ENCODE measurements at places on chromosomes 1 and 21.

DNA sequence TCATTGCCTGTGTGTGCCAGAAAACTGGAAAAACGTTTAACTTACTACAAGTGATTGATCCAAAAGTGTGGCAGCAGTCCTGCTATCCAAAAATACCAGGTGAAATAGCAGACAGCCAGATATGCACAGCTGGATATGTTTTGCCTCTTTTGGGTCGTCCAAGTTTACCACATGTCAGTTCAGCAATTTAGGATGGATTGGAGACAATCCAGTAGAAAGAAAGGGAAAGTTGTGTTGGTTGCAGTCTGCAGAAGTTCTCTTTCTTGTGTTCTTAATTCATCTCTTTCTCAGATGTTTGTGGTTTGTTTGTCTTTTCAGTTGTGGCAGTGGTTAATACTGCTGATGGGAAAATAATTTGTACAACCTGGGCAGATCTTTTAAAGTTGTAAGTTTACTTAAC lies 645.0 kb downstream of the PTPRC start:
- DNase-seq: no peak

- DNase-seq: no peak
Measured at GRCh38 chr1:16109571-16109970, 36.1 kb upstream of the FAM131C start.

DNA sequence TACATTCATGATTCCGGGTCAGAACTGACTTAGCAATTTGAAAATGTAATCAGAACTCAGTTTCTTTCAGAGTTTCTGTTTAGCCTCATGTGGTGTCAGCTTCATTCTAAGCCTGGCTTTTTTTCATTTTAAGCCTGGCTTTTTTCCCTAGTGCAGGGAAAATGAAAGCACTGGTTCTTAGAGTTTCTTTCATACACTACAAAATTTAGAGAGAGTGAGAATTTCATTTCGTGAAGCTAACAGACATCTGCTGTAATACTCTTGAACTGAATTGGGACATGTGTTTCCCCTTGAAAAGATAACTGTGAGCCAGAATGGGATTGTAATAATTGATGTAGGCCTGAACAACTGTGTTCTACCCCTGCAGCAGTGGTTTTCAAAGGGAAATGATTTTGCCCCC lies 95.3 kb upstream of the KIAA0040 start:
- no peak for DNase-seq

- no peak for DNase-seq
Measured at GRCh38 chr1:2533365-2533764, 3.3 kb upstream of the HES5 start.

GRCh38 chr1:184695023-184695422 lies 59.6 kb downstream of the EDEM3 start:
- DNase-seq: no peak

GRCh38 chr1:168328731-168329364 lies 48.2 kb downstream of the TBX19 start:
- DNase-seq: no peak

DNA sequence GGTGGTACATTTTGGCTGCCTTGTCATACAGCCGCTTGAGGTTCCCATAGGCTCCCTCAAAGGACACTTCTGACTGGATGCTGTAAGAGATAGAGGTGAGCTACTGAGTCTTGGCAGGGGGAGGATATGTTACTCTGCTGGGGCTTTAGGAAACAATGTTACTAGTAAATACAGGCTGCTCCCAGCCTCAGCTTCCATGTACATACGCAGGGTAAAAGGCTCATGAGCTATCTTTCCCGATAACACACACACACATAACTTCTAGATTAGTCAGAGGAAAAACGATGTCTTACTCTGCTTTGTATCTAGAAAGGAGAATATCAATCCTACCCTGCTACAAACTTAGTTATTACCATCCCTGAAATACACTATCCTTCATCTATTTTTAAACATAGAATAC lies 14.3 kb downstream of the SMG5 start:
- no peak for DNase-seq

DNA sequence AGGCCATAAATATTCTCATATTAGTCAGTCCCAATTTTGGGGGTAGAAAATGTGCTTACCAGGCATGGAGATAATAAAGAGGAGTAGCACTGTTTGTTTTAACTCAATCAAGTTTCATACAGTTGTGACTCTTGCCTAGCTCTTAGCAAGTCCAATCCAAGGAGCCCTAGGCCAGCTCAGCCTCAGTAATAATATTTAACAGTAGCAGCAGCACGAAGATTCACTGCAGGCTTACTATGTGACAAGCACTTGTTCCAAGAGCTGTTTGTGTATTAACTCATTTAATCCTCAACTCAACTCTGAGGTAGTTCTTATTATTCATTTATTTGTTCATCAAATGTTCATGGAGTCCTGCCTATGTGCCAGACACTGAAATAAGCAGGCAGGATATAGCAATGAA lies 12.3 kb downstream of the CD58 start:
- DNase-seq: no peak

DNA sequence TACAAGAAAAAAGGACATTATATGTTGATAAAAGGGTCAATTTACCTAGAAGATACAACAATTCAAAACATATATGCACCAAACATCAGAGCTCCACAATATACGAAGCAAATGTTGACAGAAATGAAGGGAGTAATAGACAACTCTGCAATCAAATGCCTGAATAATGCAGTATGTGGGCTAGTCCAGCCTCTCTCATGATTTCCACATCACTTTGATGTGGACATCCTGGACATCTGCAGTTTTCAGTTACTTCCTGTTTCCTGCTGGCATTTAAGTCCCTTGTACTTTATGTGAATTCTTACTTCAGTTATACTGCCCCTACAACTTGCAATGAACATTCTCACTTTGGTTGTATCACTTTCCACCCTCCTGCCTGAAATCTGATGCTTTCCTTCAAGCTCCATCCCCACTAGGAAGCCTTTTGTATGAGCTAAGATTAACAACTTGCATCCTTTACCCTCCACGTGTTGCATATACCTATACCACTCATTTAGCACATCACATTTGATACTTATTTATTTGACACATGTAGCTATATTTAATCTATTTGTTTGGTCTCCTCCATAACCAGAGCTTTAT lies 36.7 kb downstream of the DISC1 start:
- peak; percentile 12 for DNase-seq

DNA sequence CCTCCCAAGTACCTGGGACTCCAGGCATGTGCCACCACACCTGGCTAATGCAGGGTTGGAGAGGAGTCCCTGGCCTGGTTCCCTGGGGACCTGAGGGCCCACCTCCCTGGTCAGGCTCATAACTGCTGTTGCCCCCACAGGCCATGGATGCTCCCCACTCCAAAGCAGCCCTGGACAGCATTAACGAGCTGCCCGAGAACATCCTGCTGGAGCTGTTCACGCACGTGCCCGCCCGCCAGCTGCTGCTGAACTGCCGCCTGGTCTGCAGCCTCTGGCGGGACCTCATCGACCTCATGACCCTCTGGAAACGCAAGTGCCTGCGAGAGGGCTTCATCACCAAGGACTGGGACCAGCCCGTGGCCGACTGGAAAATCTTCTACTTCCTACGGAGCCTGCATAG lies 4.5 kb downstream of the FBXO6 start:
- DNase-seq: no peak

GRCh38 chr1:106755682-106756406 lies 300.6 kb upstream of the PRMT6 start:
- DNase-seq: no peak

DNA sequence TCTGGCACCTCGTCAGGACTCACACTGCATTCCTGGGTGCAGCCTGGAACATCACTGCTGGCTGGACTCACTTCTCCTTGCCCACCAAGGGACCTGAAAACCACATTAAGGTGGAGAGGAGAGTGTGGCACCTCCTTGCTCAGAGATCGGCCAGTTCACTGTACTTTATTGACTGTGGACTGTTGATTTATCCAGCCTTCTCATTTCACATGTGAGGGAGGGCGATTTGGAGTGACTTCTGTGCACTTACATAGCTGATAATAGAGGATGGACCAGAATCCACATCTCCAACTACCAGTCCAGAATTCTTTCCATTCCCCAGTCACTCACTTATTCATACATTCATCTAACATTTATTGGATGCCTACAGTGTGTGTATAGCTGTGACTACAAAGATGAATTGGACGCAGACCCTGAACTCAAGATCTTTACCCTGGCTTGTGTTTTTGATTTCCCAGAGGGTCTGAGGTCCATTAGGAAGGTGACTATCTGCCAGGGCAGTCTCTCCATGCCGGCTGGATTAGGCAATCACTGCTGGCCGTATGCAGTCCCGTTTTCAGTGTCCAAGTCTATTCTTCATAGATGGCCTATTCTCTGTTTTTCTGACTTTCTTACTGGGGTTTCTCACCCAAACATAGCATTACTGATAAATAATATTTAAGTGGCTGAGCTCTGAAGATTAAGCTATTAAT lies 233.5 kb upstream of the SGIP1 start:
- DNase-seq: no peak

DNA sequence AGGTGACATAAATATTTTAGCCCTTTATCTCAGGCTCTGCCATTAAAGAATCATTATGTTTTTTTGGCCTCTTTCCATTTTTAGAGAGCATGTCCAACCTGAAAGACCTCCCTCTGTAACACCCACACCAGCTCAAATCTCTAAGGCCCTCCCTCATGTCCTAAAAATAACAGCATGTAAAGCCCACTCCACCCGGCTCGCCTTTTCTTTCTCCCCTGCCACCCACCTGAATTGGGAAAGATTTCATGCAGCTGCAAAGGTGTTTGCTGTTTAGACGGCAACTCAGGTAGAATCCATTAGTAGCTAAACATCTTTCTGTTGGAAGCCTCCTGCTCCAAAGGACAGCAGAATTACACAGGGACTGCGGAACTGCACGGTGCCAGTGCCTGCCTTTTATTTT lies 79.9 kb downstream of the DMRTA2 start:
- no peak for DNase-seq

DNA sequence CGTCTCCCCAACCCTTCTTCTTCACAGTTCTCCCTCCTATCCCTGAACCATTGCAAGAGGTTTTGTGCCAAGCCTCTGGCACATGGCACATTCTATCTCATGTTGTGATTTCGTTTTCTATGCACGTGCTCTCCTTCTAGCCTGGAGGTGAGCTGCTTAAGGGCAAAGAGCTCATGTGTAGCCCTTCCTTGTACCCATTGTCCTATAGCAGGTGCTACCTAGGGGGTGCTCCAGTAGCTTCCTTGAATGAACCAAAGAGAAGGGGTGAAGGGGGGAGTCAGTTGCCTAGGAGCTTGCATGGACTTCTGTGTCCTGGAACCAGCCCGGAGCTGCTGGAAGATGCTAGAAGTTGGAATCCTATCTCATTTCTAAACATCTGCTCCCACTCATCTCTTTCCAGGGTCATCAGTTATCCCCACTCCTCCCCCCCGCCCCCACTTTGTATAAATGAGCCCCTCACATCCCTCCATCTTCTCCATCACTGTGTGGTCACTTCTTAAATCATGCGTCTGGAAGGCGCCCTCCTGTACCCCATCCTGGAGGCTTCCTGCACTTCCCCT lies 535 bp upstream of the DISC1 start:
- no peak for DNase-seq

GRCh38 chr1:147758379-147759100 lies 1.9 kb downstream of the GJA5 start:
- DNase-seq: no peak

DNA sequence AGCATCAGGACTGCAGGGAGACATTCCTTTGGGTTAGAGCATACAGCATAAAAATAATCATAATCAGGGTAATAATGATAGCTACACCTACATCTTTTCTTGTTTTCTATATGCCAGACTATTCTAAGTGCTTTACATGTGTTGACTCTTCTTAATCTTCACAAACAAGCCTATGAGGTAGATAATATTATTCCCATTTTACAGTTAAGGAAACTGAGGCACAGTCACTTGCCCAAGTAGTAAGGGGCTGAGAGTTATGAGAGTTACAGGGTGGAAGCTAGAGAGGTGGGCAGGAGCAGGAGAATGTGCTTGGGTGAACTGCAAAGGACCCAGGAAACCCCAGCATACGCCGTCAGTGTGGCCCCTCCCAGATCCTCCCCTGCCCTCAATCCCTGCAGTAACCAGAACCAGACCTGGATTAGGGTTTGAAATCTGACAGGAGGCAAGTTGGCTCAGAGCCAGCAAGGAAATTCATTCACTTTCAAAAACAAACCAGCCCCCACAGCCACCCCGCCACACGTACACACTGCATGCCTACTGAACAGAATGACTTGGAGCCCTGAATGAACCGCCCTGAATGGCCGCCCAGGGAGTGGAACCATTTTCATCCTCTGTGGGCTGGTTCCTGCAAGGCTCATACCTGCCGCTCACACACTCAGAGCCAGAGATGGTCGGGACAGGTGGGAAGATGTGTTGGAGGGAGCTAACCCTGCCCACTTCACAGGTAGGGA lies 126.1 kb downstream of the TRABD2B start:
- peak; percentile 16 for DNase-seq

DNA sequence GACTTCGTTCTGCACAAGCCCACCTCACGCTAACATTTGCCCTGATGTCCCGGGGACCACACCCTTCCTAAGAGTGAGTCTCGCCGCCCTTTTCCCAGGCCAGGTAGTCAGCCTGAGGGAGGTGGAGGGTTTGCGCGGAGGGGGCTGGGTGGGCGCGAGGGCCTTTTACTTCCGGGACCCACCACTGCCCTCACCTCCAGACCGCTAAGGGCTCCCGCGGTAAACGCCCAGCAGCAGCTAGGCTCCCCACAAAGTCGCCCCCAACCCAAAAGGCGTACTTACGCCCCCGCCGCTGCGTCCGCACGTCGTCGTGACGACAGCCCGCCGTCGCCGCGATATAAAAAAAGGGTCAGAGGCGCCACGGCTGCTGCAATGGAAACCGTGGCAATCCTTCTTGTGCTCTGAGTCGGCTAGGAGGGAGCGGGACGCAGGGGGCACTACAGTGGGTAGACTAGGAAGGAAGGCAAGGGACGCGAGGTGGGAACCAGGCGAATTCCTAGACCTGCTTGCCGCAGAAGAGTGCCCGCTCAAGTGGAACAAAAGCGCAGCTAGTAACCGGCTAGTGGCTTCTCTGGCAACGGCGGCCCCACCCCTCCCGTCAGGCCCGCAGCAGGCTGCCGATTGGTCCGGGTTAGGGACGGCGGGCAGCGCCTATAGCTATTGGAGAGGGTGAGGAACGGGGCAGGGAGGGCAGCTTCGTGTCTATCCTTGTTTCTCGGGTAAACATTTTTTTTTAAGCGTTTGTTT lies at the start of gene ODF2L:
Gene ODF2L (minus strand): TSS at position 573 of the 747 bp plus-strand sequence. CDS start 9,296 bp downstream, outside the sequence.
- peak; percentile 82 for DNase-seq
